ENCODE measurements at places on chromosomes 7 and 10.

GRCh38 chr10:80486785-80487420 is 32.8 kb downstream of the TSPAN14 start:
- no peak for DNase-seq

- DNase-seq: no peak
Observed at GRCh38 chr7:117790731-117791130, 82.5 kb downstream of the CTTNBP2 start.

GRCh38 chr10:93695740-93696139 is 6.7 kb downstream of the FRA10AC1 start:
- DNase-seq: no peak

DNA sequence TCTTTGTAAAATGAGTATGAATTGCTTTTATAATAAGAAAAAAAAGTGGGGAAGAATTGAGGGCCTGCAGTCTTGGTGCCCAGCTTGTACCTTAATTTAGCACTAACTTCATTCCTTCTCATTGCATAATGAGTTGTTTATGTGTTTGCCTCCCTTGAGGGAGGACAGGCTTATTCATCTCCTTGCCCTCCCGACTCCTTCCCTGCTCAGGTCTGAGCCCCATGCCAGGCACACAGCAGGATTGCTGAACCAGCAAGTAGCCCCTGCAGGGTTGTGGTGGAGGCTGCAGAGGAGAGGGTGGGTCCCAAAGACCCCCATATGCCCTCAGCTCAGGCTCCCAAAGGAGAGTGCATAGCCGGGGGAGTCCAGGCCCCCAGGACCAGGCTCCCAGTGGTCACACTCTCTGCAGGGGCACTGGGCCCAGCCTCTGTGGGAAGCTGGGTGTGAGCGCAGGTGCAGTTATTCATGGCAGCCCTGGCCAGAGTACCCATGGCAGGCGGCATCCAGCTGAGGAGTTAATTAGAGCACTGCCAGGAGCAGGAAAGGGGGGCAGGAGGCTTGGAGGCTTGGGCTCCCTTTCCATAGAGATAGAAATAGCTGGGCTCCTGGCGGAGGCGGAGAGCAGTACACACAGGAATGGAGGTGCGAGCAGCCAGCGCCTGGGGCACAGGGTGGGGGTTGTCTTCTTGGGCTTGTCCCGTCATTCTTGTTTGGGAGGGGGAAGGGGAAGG is 28.2 kb upstream of the GOLGA7B start:
- DNase-seq: no peak

GRCh38 chr10:114026189-114027040 is 17.3 kb upstream of the ADRB1 start:
- no peak for DNase-seq

Data from CD4-positive, alpha-beta T cell treated with Interferon gamma for 1 hour (primary cell).